ENCODE measurements at places on chromosomes 6 and 20. TPM values are rescaled to one million over a fixed set of nuclear protein-coding genes. Genes with fewer than 3 reads are reported as not detected.

TMEM217 gene
- 0.81 TPM for polyA plus RNA-seq

DEF6 gene
- 6.1 TPM for polyA plus RNA-seq

- no peaks in the 10 kb centered on the region for H3K36me3 ChIP-seq
- no peak for DNase-seq
- H3K4me3 ChIP-seq: no peak overlapping the region
- H3K4me1 ChIP-seq: no peaks in the 10 kb centered on the region
- H3K27ac ChIP-seq: no peak overlapping the region
- H3K27me3 ChIP-seq: peaks cover 81% of the 10 kb centered on the region
Observed at GRCh38 chr20:48478806-48479585, 348.8 kb downstream of the PREX1 start.

- H3K4me1 ChIP-seq: no peaks in the 10 kb centered on the region
- H3K4me3 ChIP-seq: no peak overlapping the region
- H3K27me3 ChIP-seq: no peaks in the 10 kb centered on the region
- DNase-seq: no peak
- H3K36me3 ChIP-seq: no peaks in the 10 kb centered on the region
Observed at GRCh38 chr6:162862462-162862861, 134.7 kb downstream of the PACRG start.
